ENCODE measurements at places on chromosomes 7 and 10.
A peak's percentile ranks its signal among the peaks of the same experiment; 100 is the strongest.

DNA sequence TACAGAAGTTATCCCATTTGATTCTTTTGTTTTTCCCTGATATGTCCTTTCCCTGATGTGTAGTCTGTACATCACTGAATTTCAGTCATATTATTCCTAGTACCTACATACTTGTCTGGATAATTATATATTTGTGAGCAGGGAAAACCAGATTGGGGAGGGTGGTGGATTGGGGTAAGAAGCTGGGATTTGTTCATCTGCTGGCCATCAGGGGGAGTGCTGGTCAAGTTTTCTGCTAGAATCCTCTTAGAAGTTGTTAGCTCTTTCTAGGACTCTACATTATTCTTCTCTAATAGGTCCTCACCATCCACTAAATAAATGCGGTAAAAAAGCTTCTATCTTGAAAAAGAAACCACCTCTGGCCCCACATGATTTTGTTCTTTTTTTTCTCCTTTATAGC is 232.7 kb upstream of the TAC1 start:
- no peak for DNase-seq

- no peak for DNase-seq
These were observed 30.4 kb downstream of the FZD9 start for GRCh38 chr7:73463966-73464365.

- DNase-seq, result no peak
These were observed 282.3 kb upstream of the KAT6B start for GRCh38 chr10:74544106-74544505.

DNA sequence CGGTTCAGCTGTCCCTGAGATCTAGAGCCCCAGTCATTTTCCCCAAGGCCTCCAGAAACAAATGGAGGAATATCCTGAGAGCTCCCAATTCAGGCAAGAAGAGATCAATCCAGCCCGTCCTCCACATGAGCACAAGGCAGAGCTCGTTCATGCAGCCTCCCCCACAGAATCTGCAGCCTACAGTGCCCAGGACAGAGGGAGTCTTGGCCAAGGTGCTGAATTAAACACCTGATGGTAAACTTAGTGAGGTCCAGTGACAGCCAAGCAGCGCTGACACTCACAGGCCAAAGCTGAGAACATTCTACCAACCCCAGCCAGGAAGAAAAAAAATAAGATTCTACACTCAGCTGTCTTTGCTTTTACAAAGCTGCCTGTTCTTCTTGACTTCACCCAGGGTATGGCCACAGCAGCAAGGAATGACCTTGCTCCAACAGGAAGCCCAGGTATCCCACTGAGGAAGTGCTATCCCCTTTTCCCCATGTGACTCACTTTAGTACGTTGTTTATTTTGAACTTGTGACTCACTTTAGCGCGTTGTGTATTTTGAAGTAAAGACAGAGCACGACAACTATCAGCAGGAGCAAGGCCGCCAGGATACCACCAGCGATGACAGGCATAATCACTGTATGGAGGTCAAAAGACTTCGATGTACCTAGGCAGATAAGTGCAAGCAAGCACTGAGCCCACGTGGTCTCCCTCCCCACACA is 4.4 kb upstream of the CUZD1 start:
- DNase-seq, result no peak

- no peak for DNase-seq
These were observed 43.9 kb upstream of the DNAJB6 start for GRCh38 chr7:157292770-157293412.

DNA sequence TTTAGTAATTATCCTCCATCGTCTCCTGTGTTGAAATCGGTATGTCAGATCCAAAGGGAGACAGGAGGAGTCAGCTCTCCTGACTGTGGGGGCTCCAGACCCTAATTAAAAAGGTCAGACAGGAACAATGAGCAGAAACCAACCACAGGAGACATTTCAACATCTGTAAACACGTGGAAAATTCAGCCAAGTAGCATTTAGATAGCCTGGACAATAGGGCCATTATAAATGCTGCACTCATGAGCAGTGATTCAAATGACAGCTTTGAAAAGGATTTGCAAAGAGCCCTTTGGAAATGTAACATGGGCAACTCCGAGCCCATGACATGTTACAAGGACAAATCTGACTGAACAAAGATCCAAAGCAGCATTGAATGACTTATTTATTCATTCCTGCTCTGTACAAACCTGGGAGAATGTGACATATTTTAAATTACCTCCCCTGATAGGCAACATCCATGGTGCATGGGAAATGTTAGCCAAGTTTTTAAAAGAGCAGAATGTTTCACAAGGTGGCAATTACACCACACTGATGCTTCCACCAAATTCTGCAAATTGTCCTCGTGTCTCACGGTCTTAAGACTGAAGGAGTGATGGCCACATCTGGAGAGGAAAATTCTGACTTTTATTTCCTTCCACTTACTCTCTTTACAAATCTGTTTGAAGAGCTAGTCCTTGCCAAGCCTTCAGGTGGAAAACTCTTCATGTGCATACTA is 113.3 kb upstream of the KMT2E start:
- DNase-seq, result no peak

DNA sequence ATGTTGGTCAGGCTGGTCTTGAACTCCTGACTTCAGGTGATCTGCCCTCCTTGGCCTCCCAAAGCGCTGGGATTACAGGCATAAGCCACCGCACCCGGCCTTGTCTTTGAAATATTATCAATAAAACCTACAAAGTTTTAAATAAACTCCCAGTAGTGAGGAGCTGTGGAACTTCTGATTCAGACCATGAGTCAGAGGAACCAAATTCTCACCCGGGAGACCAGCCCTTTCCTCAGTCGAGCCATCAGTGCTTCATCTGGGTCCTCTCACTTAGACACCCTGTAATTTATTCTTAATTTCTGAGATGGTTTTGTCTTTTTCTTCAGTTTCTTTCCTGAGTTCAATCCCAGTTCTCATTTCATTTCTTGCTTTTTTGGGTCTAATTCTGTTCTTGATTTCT is 68.6 kb downstream of the DYNC2I1 start:
- no peak for DNase-seq

DNA sequence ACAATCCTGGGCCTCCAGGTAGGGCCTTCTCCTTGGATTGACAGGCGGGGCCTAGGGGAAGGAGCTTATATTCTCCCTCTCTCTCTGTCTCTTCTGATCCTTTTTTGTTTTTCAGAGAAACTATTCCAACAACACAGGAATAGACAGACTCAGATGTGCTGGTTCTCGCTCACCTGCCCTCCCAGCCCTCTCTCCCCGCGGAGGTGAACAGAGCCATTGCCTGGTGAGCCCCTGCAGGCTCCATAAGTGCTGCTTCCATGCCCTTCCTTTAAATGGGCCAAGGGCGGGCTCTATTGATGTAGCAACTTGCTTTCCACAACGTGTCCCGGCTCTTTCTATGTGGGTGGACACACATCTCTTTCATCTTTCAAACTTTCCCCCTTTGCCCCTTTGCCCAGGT is 47.2 kb upstream of the IGFBP3 start:
- no peak for DNase-seq

- no peak for DNase-seq
These were observed 9.1 kb downstream of the WIPF3 start for GRCh38 chr7:29815181-29816105.

DNA sequence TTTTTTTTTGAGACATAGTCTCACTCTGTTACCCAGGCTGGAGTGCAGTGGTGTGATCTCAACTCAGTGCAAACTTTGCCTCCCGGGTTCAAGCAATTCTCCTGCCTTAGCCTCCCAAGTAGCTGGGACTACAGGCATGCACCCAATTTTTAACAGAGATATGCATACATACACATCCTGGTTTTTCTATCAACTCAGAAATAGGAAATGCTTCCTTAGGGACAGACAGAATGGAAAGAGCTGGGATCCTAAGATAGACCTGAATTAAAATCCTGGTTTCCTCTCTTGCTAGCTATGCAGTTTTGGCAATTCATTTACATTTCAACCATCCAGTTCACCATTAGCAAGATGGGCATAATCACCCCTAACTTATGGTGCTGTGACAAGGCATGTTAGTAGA is 347.5 kb downstream of the GPAM start:
- no peak for DNase-seq

GRCh38 chr10:119976421-119976820 is 83.9 kb downstream of the SEC23IP start:
- DNase-seq, result no peak

- no peak for DNase-seq
These were observed 38.1 kb downstream of the MKI67 start for GRCh38 chr10:128087884-128088709.

DNA sequence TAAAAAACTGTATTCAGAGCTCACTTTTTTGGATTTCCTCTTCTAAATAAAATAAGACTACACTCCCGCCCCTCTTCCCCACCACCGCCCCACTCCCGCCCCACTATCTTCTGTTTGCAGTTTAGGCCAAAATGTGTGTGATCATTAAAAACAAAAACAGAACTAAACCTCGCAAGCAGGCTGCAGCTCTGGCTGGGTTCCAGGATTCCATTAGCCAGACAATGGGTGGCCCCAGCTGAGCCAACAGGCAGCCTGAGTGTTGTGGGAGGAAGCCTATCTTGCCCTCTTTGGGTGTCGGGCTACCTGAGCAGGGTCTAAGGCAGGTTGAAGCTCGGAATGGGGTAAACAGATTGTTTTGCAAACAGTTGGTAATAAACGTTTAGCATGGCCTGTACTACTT is 41.7 kb downstream of the ARL4A start:
- peak; percentile 82 for DNase-seq

DNA sequence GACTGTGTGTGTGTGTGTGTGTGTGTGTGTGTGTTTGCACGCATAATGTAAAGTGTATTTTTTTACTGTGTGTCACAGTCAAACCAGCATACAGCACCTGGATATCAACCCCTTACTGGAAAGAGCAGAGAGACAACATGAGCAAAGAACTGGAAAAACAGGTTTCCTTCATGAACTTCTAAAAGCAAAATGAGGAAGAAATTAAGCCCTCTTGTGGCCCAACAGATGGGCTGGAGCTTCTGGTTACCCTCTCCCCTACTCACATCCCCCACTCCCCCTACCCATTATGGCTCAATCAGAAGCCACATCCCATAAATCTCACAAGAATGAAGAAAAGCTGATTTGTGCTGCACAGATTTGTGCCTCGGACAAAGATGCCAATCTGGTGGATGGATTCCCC is 36.2 kb downstream of the PDE1C start:
- DNase-seq, result no peak

- DNase-seq, result peak; percentile 79
These were observed 655 bp downstream of the PTPRE start for GRCh38 chr10:127907411-127908105.

GRCh38 chr10:92486637-92487036 is 87.3 kb downstream of the IDE start:
- DNase-seq, result no peak

GRCh38 chr10:50063100-50063499 is 4.7 kb upstream of the WASHC2A start:
- no peak for DNase-seq

DNA sequence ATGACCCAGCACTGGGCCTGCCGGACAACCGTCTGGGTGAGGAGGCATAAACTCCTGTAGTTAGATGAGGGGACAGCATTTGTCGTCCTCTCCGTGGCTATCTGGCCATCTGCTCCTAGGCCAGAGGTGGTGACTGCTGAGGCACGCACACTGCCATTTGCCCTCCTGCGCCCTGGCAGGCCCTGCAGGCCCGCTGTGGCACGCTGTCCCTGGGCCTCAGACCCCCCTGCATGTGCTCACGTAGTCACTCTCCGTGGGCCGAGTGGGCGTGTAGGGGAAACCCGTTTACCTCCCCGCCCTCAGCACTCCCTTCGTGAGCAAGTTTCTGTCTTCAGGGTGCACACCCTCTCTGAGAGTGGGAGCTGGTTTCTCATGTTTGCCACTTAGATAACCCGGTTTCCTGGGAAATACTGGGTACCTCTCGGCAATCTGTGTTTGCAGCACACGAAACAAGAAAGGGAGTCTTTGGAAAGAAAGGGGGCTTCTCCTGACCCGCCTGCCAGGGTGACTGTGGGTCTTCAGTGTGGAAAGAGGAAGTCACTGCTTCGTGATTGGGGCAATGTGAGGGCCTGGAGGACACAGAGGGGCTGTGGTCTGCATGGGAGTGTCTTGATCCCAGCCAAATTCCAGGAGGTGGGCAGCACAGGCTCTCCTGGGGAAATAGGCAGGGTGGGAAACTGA is 10.8 kb downstream of the ADAMTS14 start:
- DNase-seq, result no peak

GRCh38 chr7:87170828-87171227 is 18.6 kb downstream of the DMTF1 start:
- DNase-seq, result no peak

DNA sequence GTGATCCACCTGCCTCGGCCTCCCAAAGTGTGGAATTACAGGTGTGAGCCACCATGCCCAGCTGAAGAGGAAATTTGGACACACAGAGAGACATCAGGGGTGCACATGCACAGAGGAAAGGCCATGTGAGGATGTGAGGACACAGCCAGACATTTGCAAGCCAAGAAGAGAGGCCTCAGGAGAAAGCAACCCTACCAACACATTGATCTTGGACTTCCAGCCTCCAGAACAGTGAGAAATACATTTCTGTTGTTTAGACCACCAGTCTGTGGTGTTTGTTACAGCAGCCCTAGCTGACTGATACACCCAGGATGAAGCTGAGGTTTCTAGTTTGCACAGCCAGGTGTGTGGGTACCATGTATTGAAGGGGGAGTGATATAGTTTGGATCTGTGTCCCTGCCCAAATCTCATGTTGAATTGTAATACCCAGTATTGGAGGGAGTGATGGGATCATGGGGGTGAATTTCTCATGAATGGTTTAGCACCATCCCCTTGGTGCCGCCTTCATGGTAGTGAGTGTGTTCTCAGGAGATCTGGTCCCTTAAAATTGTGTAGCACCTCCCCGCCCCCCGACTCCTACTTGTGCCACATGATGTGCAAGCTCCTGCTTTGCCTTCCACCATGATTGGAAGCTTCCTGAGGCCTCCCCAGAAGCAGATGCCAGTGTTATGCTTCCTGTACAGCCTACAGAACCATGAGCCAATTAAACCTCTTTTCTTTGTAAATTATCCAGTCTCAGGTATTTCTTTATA is 64.7 kb upstream of the DUSP5 start:
- no peak for DNase-seq

DNA sequence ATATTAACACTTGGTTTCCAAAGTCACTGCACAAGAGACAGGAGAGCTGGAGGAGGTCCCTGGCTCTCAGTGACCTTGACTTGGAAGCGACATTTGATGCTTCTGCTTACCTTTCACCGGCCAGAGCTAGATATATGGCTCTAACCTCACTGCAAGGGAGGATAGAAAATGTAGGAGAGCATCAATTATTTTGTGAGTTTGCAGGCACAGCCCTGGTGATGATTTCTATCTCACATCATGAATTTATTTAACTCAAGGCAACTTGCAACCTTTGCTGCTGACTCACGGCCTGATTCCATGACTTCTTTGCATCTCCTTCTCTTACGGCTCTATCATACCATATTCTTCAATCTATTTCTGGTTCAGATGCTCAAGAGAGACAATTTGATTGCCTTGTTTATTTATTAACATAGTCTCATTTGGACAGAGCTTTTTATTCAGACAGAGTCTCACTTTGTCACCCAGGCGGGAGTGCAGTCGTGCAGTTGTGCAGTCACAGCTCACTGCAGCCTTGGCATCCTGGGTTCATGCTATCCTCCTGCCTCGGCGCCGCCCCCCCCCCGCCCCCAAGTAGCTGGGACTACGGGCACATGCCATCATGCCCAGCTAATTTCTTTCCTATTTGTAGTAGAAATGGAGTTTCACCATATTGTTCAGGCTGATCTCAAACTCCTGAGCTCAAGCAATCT is 196.0 kb downstream of the REEP3 start:
- DNase-seq, result peak; percentile 14

GRCh38 chr10:115772606-115773005 is 500.4 kb downstream of the GFRA1 start:
- DNase-seq, result no peak

Data from right cardiac atrium (tissue), 5 donors.